Transverse colon (tissue), 4 donors: ENCODE measurements at places on chromosomes 7 and 10. TPM values are rescaled to one million over a fixed set of nuclear protein-coding genes. Genes with fewer than 3 reads are reported as not detected.
A peak's percentile ranks its signal among the peaks of the same experiment; 100 is the strongest.

GRCh38 chr7:68440866-68441265 is 1157.4 kb upstream of the AUTS2 start:
- no peak for DNase-seq

DNA sequence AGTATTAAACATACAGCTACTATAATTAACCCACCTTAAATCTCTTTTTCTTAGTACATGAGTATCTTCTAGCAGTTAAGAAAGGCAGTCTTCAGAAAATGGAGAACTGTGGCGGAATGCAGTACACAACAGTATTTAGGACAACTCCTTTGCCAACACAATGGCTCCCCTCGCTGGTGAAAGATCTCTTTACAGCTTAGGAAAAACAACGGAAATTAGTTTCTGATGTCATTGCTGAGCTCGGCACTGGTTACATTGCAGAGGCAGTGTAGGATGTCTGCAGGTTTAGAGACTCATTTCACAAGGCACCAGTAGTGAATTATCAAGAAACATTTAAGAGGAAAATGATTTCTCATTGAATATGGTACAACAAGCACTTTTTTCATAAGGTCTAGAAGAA is 43.4 kb downstream of the GLRX3 start:
- no peak for DNase-seq

- DNase-seq: no peak
These were observed 256.7 kb downstream of the KLF6 start for GRCh38 chr10:3528271-3528670.

DNA sequence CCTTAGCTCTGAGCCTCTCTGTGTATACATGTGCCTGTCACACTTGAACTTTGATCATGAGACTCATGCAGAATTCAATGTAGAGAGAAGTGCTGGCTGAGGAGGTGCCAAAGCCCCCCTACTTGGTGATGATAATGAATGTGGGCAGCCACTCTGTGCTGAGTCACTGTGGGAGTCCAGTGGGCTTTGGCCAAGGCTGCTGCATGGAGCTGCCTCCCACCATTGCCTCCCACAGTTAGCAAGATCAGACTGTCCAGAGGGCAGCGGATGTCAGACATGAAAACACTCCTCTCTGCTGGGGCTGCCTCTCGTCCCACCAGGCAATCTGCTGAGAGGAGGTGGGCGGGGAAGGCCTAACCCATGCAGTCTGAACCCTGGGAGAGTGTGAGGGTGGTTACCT is 180.3 kb downstream of the SH2D4B start:
- DNase-seq: no peak

- no peak for DNase-seq
These were observed 175.3 kb downstream of the DIP2C start for GRCh38 chr10:514137-514671.

- DNase-seq: peak; percentile 52
These were observed 19.0 kb upstream of the ANKRD2 start for GRCh38 chr10:97553575-97554031.

DNA sequence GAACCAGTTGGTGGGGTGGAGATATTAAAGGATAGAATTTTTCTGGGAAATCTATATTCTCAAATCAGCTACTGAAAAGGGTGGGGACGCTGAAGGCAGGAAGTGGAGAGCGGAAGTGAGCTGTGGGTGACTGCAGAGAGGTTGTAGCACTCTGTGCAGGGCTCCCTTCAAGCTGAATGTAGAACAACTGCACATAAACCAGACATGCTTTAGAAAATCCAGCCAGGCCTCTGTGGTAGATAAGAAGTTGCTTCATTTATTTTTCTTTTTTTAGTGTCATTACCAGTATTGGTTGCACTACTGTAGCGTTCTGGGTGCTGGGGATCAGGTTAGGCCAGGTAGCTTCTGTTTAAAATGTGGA is 127.8 kb downstream of the CELF2 start:
- DNase-seq: peak; percentile 63

- no peak for DNase-seq
These were observed 34.0 kb upstream of the R3HCC1L start for GRCh38 chr10:98100476-98100875.

DNA sequence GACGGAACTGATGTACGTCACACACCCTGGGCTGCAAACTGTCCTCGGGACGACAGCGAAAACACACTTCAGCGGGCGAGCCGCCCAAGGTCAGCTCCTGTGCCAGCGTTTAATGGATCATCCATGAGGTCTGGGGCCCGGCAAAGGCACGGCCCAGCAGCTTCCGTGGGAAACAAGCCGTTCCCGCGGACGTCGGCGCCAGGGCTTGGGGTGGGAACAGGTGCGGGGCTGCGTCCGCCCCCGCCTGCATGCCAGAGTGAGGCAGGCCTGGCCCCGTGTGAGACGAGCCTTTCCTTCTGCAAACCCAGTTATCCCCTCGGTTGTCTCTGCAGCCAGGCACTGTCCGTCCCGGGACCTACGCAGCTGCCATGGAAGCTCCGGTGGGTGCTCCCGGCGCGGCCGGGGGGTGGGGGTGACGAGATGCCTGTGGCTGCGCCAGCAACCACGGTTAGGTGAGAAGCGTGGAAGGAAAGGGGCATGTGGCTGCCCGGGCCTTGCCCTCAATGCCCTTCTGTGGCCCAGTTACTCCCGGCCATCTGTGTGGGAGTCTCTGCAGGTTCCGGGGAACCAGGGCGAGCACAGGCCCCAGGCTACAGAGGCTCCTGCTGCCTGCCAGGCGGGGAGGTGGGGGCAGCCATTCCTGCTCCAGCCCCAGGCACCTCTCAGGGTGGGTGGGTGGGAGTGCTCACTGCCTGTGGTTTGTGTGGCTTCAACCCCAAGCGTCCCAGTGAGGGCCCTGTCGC is 42.2 kb upstream of the PDGFA start:
- DNase-seq: peak; percentile 70

GRCh38 chr7:158001621-158002320 is 585.9 kb downstream of the PTPRN2 start:
- DNase-seq: no peak

DNA sequence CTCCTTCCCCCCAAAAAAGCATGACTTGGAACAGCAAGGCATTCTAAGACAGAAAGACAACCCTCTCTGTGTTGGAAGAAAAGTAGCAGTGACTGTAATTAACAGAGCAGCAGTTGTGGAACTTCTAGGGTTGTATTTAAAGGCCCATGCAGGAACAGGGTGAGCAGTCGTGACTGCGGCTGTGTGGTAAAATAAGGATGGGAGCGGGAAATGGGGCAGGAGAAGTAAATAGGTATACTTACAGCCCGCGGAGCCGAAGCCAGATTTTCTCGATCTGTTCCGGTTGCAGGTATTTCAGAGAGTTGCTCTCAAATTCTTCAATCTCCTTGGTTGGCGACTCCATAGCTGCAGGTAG is 179 bp downstream of the PDE1C start:
- DNase-seq: no peak

GRCh38 chr7:99563650-99564049 is 5.2 kb downstream of the ZNF655 start:
- no peak for DNase-seq

DNA sequence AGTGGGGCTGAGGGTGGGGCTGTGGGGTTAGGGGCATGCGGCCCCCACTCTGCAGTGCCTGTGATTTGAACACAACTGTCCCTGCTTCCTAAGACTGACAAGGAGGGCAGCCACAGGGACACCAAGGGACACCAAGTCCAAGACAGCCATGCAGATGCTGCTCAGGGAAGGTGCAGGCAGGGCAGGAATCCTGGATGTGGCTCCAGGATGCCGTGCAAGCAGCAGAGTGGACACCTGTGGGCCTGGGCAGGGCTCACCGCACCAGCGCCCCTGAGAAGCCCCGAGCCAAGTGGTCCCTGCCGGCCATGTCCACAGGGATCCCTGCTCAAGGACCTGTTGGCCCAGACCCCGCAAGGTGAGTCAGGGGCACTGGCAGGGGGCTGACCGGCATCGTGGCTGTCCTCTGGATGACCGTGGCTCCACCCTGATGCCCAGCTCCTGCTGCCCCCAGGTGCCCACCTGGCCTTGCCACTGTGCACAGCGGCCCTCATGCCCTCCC is 58.5 kb downstream of the STK32C start:
- no peak for DNase-seq

GRCh38 chr10:127873901-127874470 is 18.8 kb downstream of the CLRN3 start:
- DNase-seq: no peak

GRCh38 chr10:19874791-19875190 is 58.6 kb downstream of the PLXDC2 start:
- no peak for DNase-seq

- no peak for DNase-seq
These were observed 23.2 kb downstream of the CDK1 start for GRCh38 chr10:60801522-60801921.

DNA sequence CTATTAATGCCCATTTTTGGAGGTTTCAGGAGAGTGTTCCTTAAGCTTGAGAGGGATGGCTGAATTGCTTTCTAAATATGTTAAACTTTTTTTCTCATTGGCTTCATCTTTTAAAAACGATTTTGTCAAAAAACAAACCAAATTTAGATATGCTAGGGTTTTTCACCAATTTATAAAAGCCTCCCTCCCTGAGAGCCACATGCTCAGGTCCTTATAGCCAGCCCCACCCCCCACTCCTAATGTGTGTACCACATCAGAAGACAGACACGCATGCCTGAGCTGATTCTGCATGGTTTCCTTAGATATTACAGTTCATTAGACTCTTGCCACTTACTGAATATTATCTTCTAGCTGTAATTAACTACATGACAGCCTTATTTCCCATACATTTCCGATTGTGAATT is 2.0 kb downstream of the CUL1 start:
- peak; percentile 20 for DNase-seq

GRCh38 chr7:145082366-145083161 is 246.7 kb upstream of the TPK1 start:
- DNase-seq: no peak

- DNase-seq: no peak
These were observed 664.7 kb downstream of the INHBA start for GRCh38 chr7:41038211-41038610.

GRCh38 chr7:85184599-85185423 is 2.0 kb downstream of the SEMA3D start:
- DNase-seq: peak; percentile 8

DNA sequence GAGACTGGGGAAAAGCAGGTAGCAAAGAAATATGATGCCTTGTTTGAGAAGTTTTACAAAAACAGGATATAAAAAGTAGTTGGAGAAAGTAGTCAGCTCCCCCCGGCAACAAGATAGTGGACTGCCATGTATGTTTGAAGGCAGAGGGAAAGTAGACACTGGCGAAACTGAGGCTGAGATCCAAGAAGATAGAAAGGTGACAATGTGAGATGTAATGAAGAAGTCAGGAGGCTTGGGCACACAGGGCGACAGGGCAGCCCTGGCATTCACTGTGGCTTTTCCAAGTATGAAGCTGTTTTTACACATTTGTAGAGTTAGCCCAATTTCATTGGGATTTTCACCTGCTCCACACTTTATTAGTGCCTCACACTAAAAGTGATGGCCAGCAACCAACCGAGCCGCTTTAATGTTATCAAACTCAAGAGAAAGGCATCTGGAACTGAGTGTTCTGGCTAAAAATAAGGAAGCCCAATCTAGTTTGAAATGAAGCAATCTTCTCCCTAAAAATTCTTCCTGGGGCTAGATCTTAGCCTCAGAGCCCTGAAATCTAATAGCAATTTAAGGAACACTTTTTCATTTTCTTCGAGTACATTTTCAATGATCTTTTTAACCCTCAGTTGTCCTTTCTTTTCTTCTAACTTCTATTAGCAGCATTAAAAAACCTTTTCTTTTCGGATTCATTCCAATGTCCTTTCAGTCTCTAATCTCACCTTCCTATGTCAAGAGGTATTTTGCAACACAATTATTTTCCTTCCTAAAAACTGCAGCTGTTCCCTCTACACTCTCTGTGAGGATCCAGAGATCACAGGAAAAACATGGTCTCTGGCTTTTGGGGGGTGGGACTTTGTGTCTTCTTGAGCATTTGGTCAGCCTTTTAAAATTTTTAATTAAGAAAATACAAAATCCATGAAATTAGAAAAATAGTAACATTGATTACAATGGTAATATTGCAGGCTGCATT is 108.0 kb downstream of the RNLS start:
- no peak for DNase-seq

DNA sequence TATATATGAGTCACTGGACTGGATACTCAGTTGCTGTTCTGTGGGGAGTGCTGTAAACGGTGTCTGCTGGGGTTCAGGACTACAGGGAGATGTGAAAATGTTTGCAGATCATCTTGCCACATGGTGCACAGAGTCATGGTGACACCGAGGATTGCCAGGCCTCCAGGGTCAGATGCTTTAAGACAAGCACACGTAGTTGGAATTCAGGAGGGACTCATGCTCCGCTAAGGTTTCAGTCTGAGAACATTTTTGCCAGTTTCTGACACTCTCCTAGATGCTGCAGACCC is 211.3 kb downstream of the CXCL12 start:
- DNase-seq: no peak

The ADAM12 gene
- 1.1 TPM for total RNA-seq

The KCNK18 gene
- total RNA-seq: not detected

The MMP21 gene
- total RNA-seq: 0.16 TPM

The WEE2 gene
- not detected for total RNA-seq

The PGAM2 gene
- total RNA-seq: not detected

The ITGB8 gene
- 14.0 TPM for total RNA-seq

The LGI1 gene
- 2.4 TPM for total RNA-seq
